Activated CD8-positive, alpha-beta memory T cell treated with anti-CD3 and anti-CD28 coated beads for 4 hours (primary cell): ENCODE measurements at places on chromosomes 5 and 9.

GRCh38 chr5:109611505-109611904, 78.2 kb upstream of the MAN2A1 start:
- DNase-seq = no peak

GRCh38 chr5:200985-201384, 9.7 kb downstream of the LRRC14B start:
- DNase-seq = no peak

GRCh38 chr5:102778478-102778877, 23.4 kb downstream of the PAM start:
- no peak for DNase-seq

DNA sequence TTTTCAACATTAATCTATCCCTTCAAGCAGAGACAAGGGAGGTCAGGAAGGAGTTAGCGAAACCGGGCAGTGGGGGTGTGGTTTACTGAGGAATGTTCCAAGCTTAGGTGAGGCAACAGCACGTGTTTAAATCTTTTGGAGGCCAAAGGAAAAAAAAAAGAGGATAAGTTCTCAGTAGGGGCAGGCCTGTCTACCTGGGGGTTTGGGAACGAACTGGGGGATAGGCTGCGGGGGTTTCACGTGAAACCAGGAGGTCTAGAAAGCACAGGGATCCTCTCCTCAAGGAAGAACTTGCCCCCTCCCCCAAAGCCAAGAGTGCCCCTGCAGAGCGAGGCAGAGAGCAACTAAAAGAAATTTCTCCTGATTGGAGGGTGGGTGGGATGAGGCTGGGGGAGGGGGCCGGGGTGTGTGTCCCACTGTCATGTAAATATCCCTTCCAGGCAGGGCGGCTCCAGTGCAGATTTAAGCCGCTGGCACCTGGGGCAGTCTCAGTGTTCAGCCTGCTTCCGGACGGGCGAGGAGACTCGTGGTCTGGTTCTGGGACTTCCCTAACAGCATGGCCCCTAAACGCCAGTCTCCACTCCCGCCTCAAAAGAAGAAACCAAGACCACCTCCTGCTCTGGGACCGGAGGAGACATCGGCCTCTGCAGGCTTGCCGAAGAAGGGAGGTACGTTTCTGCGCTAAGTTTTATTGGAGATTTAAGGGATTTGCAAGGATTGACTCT, 5.5 kb upstream of the SET start:
- DNase-seq = no peak

- no peak for DNase-seq
Observed at GRCh38 chr5:123122273-123122672, 33.2 kb downstream of the PRDM6 start.

GRCh38 chr5:3656803-3657202, 61.2 kb downstream of the IRX1 start:
- DNase-seq = no peak

- no peak for DNase-seq
Observed at GRCh38 chr5:74199005-74199404, 441.5 kb downstream of the ENC1 start.

GRCh38 chr9:89738137-89738932, 133.5 kb downstream of the GADD45G start:
- no peak for DNase-seq

DNA sequence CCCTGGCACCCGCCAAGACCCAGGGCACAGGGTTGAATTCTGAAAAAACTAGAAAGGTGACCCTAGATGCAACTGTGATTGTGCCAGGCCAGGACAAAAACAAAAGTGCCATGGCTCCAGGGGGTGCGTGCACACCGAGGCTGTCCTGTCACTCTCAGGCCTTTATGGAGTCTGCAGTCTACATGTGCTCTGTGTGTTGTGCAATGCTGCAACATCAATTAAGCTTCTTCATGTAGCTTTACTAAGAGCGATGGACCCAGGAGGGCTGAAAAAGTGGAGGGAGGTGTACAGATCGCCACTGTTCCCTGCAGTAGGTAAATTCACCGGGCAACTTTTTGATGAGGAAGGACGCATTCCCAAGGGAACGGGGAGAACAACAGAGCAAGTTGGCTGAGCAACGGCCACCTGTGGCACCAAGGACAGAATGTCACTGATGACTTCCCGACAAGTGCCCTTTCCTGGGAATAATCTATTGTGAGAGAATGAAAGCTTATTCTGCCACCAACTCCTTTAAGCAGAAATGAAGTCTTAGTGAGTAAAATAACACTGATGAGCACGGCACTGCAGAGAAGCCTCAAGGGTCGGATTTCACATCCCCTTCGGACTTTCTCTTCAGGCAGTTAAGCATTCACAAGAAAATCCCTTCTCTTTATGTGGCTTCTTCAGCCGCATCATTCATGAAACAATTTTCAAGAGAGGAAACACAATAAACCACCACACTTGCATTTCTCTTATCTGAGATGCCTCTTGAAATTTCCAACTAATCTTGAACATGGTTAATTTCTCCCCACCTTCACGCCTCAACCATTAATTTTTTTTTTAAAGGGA, 149.6 kb downstream of the DROSHA start:
- no peak for DNase-seq

DNA sequence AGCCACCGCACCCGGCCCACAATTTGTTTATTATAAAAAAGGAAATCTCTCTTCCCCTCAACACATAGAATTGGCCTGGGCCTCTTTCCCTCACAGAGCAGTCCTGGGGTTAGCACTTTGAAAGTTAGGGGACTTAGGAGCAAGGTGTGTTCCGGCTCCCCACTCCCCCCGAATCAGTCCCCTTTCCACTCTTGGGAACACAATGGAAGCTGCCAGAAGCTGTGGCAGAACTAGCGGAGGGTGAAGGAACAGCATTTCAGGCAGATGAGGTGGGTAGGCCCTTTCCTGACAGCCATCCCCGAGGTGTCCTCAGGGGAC, 16.4 kb upstream of the C5orf47 start:
- DNase-seq = no peak

- no peak for DNase-seq
Observed at GRCh38 chr5:179287631-179288030, 57.6 kb downstream of the ADAMTS2 start.

DNA sequence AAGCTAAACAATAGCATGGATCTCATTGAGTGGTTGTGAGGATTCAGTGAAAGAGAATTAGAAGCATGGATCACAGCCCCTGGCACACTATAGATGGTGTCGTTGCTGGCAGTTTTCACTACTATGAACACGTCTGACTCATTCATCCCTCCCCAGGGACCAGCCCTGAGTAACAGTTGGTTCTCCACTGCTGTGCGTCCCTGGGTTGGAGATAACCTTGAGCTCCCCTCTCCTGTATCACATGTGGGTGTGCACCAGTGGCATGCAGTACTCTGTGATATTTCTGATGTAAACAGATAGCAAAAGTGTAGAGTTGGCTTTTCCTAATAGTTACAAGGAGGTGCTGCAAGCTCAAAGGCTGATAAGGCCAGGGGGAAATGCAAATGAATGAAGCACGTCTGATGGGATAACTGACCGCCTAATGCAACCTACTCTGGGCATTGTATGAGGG, 8.8 kb upstream of the LCP2 start:
- no peak for DNase-seq

- DNase-seq = no peak
Observed at GRCh38 chr9:126470241-126470993, 143.3 kb upstream of the LMX1B start.

DNA sequence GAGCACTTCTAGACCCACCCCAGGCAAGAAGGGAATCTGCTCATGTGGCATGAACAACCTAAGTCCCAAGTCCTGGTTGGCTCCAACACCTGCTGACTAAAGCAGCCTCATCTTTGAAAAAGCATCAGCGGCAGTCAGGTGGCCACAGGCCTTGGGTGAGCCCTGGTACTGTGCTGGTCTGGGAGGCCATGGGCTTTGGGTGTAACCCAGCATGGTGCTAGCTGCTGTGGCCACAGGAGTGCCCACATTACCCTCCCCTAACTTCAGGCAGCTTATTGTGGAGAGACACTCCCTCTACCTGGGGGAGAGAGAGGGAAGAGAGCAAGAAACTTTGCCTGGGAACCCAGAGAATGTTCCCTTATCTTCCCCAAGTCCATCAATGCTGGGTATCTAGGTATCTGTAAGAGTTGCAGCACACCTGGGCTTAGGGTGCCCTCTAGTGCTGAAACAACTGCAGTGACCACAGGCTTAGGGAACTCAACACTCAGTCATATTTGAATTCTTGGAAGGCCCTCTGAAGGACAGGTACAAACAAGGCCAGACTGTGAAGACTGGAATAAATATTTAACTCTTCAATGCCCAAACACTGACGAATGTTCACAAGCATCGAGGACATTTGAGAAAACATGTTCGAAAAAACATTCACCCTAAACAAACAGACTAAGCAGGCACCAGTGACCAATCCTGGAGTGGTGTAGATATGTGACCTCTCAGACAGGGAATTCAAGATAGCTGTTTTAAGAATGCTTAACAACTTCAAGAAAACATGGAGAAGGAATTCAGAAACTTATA, 69.9 kb upstream of the OR2K2 start:
- no peak for DNase-seq

DNA sequence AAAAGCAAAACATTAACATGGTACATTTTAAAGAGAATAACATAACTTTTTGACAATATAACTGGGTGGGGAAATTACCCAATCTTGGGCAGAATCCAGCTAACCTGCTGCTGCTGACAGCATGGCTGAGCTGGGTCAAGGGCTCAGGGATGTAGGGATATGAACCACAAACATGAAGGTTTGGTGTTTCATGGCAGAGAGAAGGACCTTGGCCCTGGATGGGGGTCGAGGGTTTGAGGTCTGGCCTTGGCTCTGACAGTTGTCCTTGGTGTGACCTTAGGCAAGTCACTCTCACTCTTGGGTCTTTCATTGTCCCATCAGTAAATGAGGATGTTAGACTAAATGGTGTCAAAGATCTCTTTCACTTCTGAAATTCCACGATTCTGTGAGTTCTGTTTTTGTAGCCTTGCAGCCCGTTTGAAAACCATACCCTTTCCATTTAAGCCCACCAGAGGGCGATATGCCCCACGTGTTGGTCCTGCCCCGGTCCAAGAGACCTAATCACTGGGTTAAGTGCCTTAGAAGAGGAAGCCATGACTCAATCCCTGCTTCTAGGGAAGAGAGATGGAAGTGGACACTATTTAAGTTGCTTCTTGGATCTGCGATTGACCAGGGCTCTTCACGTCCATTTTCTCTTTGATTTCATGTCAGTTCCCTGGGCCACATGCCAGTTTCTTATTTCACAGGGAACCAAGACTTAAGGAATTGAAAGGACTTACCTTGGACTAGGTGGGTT, 56.8 kb upstream of the TEX48 start:
- peak; percentile 63 for DNase-seq

DNA sequence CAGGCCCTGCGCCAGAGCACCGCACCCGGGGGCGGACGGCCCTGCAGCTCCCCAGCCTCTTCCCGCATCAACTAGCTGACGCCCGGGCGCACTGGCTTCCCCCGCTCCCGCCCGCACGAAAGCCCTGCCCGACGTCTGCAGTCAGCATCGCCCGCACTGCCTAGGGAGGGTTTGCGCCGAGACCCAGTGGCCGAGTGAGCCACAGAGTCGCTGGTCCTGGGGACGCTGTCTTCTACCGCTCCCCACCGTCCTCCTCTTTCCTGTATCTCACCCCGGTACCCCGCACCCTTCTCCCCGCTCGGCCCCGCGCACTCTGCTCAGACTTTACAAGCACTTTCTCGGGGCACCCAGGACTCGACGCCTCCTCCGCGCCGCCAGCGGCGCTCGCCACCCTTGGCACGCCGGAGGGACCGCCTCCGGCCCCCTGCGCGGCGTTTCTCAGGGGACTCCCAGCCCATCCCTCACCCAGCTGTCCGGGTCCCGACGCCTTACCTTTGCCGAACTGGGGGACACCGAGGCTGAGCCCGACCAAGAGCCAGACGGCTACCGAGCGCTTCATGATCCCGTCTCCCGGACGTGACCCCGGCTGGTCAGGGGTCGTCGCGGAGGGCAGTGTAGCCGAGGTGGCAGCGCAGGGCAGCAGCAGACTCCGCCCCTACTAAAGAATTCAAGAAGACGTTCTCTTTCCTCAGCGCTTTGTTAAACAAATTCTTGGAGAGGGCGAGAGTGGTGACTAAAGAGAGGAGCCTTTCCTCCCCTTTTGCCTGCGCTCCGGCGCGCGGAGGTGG, 670 bp downstream of the EDIL3 start:
- DNase-seq = no peak

DNA sequence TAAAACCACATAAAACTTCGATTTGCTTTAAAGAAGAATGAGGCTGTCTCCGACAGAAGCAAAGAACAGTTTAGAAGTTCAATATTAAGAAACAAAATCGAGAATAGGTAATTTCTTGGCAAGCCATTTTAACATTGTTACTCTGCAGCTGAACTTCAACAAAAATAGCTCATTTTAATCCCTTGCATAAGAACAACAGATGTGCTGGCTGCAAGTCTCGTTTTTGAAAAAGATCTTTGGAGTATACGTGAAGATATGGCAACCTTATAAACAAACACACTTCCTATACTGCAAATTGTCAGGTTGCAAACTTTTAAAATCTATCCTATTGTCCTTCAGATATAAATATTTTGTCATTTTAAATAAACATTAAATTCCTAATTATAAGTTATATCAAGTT, 71.5 kb downstream of the FBN2 start:
- no peak for DNase-seq

GRCh38 chr5:171288066-171288465, 21.0 kb upstream of the TLX3 start:
- DNase-seq = no peak
